ENCODE measurements at places on chromosomes 1 and 21. TPM values are rescaled to one million over a fixed set of nuclear protein-coding genes. Genes with fewer than 3 reads are reported as not detected.

The FNBP1L gene
- 2.6 TPM for total RNA-seq

DNA sequence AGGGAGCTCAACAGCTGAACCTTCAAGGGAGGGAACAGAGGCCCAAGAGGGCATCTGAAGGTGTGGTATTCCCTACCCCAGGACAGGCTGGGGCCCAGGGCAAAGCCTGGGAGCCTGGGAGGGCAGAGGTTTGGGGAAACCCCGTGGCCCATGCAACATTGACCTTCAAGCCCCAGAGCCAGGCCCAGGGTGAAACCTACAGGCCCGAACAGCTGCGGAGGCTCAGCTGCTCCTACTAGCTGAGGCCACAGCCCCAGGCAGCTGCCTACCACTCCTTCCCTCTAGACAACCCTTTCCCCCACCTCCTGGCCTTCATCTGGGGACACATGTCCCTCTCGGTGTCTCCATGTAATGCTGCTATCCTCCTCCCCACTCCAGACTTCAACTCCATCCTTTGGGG, 3.2 kb downstream of the LAD1 start:
- no peak for DNase-seq
- H3K27me3 ChIP-seq, result no peaks in the 10 kb centered on the region
- no peak overlapping the region for H3K4me3 ChIP-seq
- no peak overlapping the region for H3K27ac ChIP-seq

GRCh38 chr1:45103534-45103933, 91.5 kb downstream of the UROD start:
- H3K4me3 ChIP-seq, result no peak overlapping the region
- no peaks in the 10 kb centered on the region for H3K4me1 ChIP-seq

The NCAM2 gene
- total RNA-seq, result not detected

DNA sequence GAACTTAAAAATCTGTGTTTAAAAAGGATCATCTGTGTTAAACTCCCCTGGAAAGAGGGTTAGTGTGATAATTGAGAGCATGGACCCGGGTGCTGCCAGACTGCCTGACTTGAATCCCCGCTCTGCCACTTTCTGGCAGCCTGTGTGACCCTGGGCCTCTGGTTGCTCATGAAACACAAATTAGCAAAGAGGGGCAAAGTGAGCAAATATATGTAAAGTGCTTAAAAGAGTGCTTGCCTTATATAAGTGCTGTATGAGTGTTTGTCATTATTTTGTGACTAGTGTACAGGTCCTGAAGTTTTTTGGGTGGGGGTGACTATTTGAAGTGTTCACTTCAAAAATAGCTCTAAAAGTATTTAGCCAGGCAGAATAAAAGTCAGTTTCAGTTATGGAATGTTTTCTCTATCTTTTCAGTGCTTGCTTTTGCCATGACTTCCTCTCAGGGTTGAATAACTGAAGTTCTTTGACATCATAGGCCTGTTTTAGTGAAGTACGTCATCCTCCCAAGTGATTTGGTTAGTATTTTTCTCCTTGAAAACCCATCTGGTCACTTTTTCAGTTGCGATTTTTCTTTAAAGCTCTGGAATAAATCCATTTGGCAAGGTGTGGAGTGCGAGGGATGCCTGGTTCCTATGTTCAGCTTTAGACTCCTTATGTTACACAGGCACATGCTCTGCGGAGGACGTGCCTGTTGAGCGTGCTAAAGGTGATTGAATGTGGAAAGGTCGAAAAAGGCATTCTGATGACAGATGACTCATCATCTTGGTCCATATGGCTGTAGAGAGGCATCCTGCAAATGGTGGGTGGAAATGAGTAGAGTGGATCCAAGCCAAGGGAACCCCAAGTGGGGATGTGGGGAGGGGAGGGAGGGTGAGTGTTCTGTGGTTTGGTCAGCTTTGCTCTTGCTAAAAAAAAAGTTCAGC, 47.8 kb downstream of the AK4 start:
- H3K27me3 ChIP-seq, result no peaks in the 10 kb centered on the region
- no peak overlapping the region for H3K4me3 ChIP-seq
- H3K4me1 ChIP-seq, result no peaks in the 10 kb centered on the region
- no peaks in the 10 kb centered on the region for H3K36me3 ChIP-seq
- no peak overlapping the region for H3K27ac ChIP-seq
- DNase-seq, result no peak

GRCh38 chr21:28922368-28922767, 70.3 kb downstream of the LTN1 start:
- H3K27ac ChIP-seq, result no peak overlapping the region
- H3K36me3 ChIP-seq, result no peaks in the 10 kb centered on the region
- H3K27me3 ChIP-seq, result no peaks in the 10 kb centered on the region
- no peaks in the 10 kb centered on the region for H3K4me1 ChIP-seq
- H3K4me3 ChIP-seq, result no peak overlapping the region

The SRM gene
- total RNA-seq, result 44.1 TPM

DNA sequence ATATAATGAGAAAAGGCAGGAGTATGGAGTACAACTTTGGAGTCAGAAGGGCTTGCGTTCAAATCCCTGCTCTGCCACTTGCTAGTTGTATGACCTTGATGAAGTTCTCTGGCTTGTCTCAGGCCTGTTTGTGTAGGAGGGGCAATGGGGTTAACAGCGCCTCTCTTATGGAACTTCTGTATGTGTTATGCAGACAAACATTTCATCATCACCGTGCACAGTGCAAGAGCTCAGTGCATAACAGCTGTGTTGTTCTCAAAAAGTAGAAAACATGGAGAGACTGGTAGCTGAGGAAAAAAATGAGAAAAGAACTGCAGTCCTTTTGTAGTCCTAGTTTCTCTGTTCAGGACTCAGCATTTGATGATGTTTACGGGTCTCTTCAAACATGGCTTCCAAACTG, 10.4 kb upstream of the ZNF648 start:
- H3K4me3 ChIP-seq, result no peak overlapping the region
- DNase-seq, result no peak
- no peaks in the 10 kb centered on the region for H3K36me3 ChIP-seq
- H3K4me1 ChIP-seq, result no peaks in the 10 kb centered on the region
- no peak overlapping the region for H3K27ac ChIP-seq
- no peaks in the 10 kb centered on the region for H3K27me3 ChIP-seq

GRCh38 chr1:205291596-205291995, 29.9 kb downstream of the NUAK2 start:
- H3K4me3 ChIP-seq, result no peak overlapping the region
- H3K4me1 ChIP-seq, result peaks cover 66% of the 10 kb centered on the region
- no peaks in the 10 kb centered on the region for H3K36me3 ChIP-seq
- no peak for DNase-seq
- no peaks in the 10 kb centered on the region for H3K27me3 ChIP-seq

GRCh38 chr1:26820784-26821269, 5.7 kb upstream of the ZDHHC18 start:
- no peaks in the 10 kb centered on the region for H3K27me3 ChIP-seq
- H3K36me3 ChIP-seq, result no peaks in the 10 kb centered on the region
- peaks cover 12% of the 10 kb centered on the region for H3K4me1 ChIP-seq
- no peak for DNase-seq
- H3K4me3 ChIP-seq, result peak overlapping the region; percentile 51

The MSH4 gene
- 0.49 TPM for total RNA-seq

The SYDE2 gene
- total RNA-seq, result 8.4 TPM

The SLC26A9 gene
- total RNA-seq, result not detected

The B3GALT2 gene
- 3.2 TPM for total RNA-seq

DNA sequence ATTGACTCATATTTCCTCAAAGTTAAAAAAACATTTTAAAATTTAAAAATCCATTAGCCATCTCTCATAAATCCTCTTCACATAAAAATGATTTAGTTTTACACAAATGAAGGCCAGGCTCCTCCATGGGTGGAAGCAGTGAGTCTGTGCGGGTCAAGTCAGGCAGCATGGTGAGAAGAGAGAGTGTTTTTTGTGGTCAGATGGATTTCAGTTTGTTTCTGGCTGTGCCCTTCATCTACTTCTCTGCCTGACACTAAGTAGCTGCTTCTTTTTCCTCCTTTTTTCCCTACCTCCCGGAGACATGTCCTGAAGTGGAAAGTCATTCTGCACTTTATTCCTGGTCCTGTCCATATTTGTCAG, 10.3 kb downstream of the PLA2G4A start:
- no peaks in the 10 kb centered on the region for H3K27me3 ChIP-seq
- H3K4me3 ChIP-seq, result no peak overlapping the region
- H3K36me3 ChIP-seq, result no peaks in the 10 kb centered on the region
- H3K27ac ChIP-seq, result no peak overlapping the region
- H3K4me1 ChIP-seq, result no peaks in the 10 kb centered on the region

DNA sequence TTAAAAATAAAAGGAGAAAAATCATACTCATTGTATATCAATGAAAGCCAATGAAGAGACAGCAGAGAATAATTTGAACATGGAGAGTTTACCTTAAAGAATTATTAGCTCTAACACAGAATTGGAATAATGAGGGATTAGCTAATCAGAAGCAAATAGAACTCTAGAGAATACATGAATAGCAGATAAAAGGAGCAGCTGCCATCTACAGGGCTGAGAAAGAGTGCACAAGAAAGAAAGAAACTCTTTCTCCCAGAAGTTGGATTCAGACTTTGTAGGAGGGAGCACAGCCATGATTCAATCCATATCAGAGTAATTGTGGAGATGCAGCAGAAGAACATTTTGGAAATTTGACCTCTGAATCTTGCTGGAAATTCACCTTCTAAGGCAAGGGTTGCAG, 1171.2 kb downstream of the PLA2G4A start:
- no peaks in the 10 kb centered on the region for H3K4me1 ChIP-seq
- H3K36me3 ChIP-seq, result no peaks in the 10 kb centered on the region
- no peak overlapping the region for H3K27ac ChIP-seq
- no peak overlapping the region for H3K4me3 ChIP-seq
- H3K27me3 ChIP-seq, result no peaks in the 10 kb centered on the region

DNA sequence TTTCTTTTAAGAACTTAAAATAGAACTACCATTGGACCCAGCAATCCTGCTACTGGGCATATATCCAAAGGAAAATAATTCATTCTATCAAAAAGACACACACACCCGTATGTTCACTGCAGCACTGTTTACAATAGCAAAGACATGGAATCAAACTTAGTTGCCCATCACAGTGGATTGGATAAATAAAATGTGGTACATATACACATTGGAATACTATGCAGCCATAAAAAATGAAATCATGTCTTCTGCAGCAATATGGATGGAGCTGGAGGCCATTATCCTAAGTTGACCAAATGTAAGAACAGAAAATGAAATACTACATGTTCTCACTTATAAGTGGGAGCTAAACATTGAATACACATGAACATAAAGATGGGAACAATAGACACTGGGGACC, 585.3 kb upstream of the USP24 start:
- H3K4me3 ChIP-seq, result no peak overlapping the region
- no peaks in the 10 kb centered on the region for H3K4me1 ChIP-seq
- H3K27ac ChIP-seq, result no peak overlapping the region

DNA sequence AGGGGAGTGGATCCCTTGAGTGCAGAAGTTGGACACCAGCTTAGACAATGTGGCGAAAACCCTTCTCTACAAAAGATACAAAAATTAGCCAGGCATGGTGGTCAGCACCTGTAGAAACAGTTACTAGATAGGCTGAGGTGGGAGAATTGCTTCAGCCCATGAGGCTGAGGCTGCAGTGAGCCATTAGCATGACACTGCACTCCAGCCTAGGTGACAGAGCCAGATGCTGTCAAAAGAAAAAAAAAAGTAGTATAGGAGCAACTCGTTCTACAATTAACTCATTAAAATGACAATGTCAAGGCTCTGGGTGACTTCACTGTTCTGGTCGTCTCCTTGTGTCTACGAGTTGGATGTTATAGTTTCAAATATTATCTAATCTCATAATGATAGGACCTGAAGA, 370.6 kb upstream of the NCAM2 start:
- no peaks in the 10 kb centered on the region for H3K36me3 ChIP-seq
- H3K27me3 ChIP-seq, result no peaks in the 10 kb centered on the region
- no peaks in the 10 kb centered on the region for H3K4me1 ChIP-seq
- DNase-seq, result no peak
- no peak overlapping the region for H3K27ac ChIP-seq

DNA sequence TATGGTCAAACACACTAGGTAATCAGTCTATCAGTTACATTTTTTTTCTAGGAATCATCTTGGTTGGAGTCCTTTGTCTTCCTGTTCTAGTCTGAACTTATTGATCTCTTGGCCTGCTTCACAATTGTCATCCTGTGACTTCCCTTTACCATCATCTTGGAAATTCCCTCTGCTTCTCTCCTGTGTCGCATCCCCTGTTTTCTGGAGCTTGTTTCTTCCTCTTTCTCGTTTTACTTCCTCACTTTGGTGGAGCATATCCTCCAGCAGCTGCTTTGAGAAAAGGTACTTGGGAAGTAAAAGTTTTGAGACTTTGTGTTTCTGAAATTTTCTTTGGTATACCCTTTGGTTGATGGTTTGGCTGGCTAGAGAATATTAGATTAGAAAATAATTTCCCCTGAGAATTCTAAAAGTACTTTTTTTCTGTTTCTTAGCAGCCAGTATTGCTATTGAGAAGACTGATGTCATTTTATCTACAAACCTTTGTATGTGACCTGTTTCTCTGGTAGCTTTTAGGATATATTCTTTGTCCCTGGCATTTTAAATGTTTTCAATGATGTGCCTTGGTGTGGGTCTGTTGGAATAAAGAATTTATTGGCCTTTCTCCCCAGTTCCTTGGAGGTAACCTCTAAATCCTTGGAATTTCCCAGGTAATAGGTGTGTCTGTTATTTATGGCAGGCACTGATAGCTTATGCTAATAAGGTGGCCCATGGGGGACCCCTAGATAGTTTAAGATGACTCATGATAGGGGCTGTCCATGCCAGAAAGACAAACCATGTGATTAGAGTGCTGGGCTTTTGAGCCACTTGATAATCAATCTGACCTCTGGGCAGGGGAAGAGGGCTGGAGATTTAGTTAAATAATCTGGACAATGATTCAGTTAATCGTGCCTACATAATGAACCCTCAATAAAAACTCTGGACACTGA, 6.1 kb upstream of the MYCL start:
- H3K27me3 ChIP-seq, result no peaks in the 10 kb centered on the region
- no peaks in the 10 kb centered on the region for H3K4me1 ChIP-seq
- no peak overlapping the region for H3K4me3 ChIP-seq
- H3K27ac ChIP-seq, result no peak overlapping the region

The LCE2C gene
- total RNA-seq, result not detected

DNA sequence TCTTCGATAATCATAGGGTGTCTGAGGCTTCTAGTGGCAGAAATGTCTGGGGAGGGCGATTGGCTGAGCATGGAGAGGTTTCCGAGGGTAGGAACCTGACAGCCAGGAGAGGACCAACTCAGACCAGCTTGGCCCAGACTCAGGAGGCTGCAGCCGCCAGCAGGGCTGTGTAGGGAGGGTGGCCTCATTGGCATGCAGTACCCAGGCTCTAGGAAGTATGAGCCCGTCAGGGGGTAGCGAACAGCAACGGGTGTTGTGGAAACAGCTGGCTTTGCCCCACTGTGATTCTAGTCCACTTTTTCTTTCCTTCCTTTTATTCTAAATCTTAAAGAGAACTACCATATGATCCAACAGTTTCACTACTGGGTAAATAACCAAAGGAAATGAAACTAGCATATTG, 103.3 kb downstream of the DIRAS3 start:
- no peak overlapping the region for H3K4me3 ChIP-seq
- H3K4me1 ChIP-seq, result no peaks in the 10 kb centered on the region
- H3K36me3 ChIP-seq, result no peaks in the 10 kb centered on the region
- no peak for DNase-seq
- H3K27ac ChIP-seq, result no peak overlapping the region
- no peaks in the 10 kb centered on the region for H3K27me3 ChIP-seq

GRCh38 chr1:47215713-47216112, 16.3 kb downstream of the TAL1 start:
- H3K27me3 ChIP-seq, result no peaks in the 10 kb centered on the region
- H3K27ac ChIP-seq, result no peak overlapping the region

- no peaks in the 10 kb centered on the region for H3K4me1 ChIP-seq
- H3K27me3 ChIP-seq, result no peaks in the 10 kb centered on the region
- DNase-seq, result no peak
- H3K36me3 ChIP-seq, result no peaks in the 10 kb centered on the region
- no peak overlapping the region for H3K27ac ChIP-seq
These were observed 78.9 kb downstream of the DSCAM start for GRCh38 chr21:40768056-40768455.

The BCAN gene
- total RNA-seq, result not detected
